ENCODE measurements at places on chromosomes 12 and 14.
A peak's percentile ranks its signal among the peaks of the same experiment; 100 is the strongest.

- no peak for DNase-seq
These were observed 38.6 kb upstream of the VPS33A start for GRCh38 chr12:122304924-122305323.

GRCh38 chr12:121930862-121931261 is 12.5 kb downstream of the CFAP251 start:
- no peak for DNase-seq

DNA sequence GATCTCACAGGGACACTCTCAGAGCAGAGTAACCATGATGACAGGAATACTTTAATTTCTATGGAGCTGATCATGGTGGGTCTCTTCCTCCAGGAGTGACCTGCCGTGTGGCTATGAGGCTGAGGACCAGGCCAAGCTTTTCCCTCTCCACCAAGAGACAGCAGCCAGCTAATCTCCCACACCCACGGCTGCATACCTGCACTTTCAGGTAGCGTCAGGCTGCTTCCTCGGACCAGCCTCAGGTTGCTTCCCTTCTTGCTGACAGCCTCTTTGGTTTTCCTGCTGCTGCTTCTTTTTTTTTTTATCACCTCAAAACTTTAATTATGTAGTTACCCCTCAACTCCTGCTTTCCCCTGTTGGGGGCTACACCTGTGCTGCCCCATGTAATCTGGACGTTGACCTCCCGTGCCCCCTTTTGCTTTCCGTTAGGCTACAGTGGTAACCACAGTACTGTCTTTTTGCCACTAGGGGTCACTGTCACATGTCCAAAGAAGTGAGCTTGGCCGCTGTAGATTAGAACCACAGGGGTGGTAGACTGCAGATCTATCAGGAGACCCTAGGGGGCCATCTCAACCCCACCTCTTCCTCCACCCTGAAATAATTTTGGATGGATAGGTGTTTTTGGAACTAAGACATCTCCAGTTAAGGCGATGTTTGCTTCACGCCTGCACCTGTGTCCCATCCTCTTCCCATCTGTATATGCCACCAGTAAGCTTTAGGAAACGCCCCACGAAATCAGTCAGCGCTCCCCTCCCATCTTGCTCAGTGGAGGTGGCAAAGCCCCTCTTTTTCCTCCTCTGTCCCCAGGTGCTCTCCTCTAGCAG is 7.8 kb upstream of the PIP4K2C start:
- DNase-seq: peak; percentile 72

DNA sequence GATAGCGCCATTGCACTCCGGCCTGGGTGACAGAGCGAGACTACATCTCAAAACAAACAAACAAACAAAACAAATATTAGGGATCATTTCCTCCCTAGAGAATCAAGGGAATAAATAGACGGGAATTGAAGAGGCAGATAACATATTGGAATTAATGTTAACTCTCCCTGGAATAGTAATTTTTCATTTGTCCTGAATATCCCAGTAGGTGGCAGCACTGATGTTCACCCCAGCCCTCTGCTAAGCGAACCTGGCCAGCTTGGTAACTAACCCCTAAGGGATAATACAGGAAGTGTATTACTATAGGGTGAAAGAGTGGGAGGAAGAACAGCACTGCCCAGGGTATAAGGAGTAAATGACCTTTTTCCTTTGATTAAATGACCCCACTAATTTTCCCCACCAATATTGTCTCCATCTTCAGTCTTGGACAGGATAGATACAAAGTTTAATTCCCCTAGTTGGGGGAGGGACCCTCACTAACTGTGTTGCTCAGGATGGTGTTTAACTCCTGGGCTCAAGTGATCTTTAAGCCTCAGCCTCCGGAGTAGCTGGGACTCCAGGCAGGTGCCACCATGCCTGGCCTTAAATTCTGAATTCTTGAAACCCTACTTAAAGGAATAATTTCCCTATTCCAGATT is 40.5 kb downstream of the SLC2A14 start:
- peak; percentile 12 for DNase-seq

- no peak for DNase-seq
These were observed 5.7 kb downstream of the SLC4A8 start for GRCh38 chr12:51430196-51430895.

DNA sequence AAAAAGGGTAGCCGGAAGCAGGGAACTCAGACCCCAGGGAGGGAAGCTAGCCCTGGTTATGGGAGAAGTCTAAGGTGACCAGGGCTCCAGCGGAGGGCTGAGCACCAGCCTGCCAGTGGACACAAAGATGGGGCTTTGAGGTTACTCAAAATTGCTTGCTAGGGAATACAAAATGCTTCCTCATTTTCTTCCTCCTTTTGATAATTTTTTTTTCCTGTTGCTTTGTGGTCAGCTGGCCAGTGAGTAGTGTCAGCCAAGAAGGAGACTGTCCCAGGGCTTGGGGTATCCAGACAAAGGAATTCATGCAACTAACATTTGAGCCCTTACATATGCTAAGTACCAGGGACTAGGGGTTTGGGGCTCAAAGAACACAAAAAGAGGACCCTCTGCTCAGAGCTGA is 206.2 kb downstream of the PPM1H start:
- no peak for DNase-seq

GRCh38 chr12:54378796-54379397 is 5.6 kb downstream of the ZNF385A start:
- no peak for DNase-seq

DNA sequence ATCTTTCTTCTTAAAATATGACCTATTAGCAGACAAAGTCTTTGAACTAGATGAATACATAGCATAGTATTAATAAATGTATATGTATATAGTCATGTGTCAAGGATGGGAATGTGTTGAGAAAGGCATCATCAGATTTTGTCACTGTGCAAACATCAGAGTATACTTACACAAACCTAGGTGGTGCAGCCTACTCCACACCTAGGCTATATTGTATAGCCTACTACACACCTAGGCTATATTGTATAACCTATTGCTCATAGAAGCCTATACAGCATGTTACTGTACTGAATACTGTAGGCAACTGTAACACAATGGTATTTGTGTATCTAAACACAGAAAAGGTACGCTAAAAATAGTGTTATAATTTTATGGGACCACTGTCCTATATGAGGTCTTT is 47.6 kb downstream of the PTPN21 start:
- no peak for DNase-seq

GRCh38 chr12:86634456-86635410 is 378.5 kb upstream of the MGAT4C start:
- DNase-seq: no peak

DNA sequence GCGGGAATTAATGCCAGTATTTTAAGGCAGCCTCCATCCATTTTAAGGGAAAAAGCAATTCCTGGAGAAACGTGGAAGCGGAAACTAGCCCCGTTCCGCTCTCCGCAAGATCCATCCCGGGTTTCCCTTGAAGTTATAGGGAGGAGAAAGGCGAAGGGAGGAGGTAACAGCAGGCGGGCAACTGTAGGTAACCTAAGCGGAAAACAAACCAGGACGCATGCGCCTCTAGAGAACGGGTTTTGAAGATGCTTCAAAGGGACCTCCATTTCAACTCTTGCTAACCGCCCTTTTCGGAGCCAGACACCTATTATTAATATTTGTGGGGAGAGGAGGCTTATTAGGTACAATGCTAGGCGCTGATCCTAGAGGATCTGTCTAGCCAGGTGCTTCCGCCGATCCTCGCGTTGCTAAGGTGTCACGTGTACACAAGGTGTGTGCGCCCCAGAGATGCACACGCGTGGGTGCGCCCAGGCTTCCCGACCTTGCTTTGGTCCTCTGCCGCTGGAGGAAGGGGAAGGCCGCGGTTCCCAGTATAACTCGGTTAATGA is 6.2 kb downstream of the TBX5 start:
- no peak for DNase-seq

- DNase-seq: no peak
These were observed 155.6 kb downstream of the PLXNC1 start for GRCh38 chr12:94304012-94304411.

GRCh38 chr14:99047441-99048031 is 224.5 kb downstream of the BCL11B start:
- DNase-seq: no peak

GRCh38 chr14:87142551-87143211 is 850.3 kb downstream of the GALC start:
- DNase-seq: no peak

DNA sequence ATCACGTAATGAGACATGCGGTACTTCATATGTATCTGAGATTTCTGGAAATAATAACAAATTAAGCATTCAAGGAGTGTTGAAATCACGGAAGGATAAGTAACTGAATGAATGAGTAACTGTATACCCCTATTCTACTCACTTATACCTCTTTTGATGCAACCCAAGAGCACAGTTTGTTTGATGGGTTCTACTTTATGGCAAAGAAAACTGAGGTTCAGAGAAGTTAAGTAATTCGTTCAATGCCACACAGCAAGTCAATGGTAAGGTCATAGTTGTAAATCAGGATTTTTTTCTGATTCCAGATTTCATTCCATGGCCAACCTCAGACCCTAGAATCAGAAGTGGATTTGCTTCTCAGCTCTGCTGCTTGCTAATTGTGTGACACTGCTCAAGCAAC is 544.5 kb upstream of the TBX3 start:
- no peak for DNase-seq

DNA sequence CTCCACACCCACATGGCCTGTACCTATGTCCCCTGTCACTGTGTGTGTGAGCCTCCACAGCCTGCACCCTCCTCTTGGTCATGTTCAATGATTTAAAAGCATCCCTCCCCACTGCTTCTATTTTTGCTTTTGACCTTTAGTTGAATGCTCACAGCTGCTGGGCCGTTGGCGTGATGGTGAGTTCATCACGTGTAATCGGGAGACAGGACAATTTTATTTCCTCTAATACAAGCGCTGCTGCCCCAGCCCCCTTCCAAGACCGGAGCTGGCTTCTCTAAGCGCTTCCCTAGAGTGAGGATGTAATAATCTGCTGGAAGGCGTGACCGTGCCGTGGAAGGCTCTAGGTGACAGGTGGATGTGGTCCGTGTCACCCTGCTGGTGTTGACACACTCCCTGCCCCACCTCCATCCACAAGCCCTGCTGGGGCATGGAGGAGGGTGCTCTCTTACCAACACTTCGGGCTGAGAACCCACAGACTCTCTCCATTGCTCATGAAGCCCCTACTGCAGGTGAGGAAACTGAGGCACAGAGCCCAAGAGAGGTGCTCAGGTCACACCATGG is 25.4 kb downstream of the CCDC85C start:
- DNase-seq: no peak

DNA sequence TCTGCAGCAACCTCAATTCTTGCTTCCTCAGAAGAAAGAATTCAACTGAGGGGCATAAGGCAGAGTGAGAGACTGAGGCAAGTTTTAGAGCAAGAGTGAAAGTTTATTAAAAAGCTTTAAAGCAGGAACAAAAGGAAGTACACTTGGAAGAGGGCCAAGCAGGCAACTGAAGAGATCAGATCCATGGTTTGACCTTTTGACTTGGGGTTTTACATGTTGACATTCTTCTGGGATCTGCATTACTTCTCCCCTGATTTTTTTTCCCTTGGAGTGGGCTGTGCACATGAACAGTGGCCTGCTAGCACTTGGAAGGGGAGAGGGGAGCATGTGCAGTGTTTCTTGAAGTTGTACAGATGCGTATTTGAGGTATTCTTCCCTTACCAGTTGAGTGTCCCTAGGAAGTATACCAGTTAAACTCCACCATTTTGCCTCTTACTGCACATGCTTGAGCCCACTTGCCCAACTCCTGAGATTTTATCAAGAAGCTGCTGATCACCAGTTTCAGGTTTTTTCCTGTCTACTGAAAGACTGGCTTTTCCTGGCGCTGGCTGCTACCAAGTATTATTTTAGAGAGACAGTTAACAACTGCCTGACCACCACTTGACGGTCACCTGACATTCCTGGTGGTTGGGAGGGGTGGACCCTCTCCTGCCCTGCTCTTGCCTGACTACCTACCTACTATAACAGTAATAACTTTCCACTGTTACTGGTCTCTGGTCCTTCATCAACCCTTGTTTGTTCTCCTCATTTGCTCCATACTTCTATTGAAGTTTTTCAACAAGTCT is 26.0 kb upstream of the TMTC2 start:
- DNase-seq: no peak

- DNase-seq: no peak
These were observed 43.9 kb downstream of the SSPN start for GRCh38 chr12:26239122-26239851.

DNA sequence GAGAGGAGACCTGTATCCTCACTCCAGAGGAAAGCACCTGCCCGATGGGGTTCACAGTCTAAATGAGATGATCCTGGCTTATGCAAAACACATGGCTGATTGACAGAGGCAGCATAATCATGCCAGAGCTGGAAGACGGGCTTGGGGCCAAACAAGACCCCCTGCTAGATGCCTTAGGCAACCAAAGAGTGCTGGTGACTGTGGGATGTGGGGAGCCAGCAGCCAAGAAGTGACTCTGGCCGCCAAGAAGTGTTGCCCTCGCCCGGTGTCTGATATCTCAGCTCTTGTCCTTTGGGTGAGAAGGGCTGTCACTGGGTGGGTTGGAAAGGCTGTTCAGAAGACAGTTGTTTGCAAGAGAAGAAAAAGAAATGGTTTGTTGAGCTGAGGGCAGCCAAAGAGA is 56.7 kb downstream of the PLEKHG3 start:
- no peak for DNase-seq

- no peak for DNase-seq
These were observed 78.5 kb downstream of the MAP1LC3B2 start for GRCh38 chr12:116637589-116638150.

DNA sequence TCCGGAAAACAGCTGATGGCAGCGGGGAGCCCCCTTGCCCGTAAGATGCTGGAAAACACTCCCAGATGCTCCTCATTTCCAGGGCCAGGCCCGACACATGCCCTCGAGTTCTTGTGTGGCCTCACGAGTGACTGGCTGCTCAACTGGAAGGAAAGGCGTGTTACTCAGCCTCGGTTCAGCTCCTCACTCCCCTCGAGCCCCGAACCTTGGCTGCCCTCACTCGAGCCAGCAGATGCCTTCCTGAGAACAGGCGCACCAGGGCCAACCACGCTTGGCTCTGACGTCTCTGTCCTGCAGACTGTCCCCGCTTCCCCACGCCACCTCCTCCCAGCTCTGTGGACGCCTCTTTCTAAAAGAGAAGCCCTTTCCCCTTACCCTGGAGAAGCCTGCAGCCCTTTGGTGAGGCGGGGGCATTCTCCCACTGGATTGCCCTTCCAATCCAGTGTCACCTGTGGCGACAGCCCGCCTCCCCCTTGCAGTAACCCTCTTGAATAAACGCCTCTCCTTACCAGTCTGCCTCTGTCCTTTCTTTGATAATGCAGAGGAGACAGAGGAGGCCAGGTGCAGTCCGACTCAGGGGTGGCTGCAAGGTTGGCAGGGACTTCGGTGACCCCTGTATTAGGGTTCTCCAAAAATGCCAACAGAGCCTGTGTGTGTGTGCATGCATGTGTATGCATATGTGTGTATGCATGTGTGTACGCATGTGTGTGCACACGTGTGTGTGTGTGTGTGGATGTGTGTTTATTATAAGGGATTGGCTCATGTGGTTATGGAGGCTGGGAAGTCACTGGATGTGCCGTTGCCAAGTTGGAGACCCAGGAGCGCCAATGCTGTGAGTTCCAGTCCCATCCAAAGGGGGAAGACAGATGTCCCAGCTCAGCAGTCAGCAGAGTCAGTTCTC is 166.3 kb downstream of the KIF26A start:
- no peak for DNase-seq
